ENCODE measurements at places on chromosomes 6 and 20.

DNA sequence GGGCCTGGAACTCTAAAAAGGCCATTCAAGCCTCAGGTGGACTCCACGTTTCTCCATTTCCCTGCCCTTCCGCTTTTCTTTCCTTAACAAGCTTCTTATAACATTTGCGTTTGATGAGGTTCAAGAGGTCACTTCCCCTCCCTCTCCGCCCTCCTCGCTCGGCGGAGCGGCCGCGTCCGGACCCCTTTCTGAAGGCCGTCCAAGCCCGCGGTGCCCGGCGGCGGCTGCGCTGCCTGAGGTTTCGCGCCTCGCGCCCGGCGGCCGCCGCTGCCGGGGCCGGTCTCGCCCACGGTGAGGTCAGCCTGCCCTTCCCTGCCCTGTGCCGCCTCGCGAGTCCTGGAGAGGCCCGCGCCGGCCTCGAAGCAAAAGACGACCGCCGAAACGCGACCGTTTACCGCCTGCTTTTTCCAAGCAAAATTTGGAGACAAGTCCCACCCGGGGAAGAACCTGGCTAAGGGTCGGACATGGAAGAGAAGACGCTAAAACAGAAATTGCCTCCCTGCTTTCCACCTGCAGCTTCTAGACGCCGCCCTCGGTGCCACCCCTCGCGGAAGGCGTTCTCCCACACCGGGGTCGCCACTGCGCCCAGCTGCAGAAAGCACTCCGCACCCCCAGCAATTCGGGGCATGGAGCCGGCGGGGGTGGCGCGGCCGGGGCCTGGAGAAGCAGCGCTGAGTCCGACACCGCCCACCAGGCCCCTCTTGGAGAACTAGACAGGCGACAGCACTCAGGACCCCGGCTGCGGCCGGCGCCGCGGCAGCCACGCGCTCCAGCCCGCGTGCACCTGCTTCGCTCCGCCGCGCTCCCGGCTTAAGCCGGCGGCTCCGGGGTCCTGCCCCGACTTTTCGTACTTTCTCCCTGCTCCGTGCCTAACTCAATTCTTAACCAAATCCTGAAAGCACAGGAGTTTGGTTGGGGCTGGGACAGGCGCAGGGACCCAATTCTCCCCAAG, 11.0 kb upstream of the FOXF2 start:
- no peak for DNase-seq

GRCh38 chr6:29965873-29966601, 23.7 kb downstream of the HLA-A start:
- peak; percentile 70 for DNase-seq

DNA sequence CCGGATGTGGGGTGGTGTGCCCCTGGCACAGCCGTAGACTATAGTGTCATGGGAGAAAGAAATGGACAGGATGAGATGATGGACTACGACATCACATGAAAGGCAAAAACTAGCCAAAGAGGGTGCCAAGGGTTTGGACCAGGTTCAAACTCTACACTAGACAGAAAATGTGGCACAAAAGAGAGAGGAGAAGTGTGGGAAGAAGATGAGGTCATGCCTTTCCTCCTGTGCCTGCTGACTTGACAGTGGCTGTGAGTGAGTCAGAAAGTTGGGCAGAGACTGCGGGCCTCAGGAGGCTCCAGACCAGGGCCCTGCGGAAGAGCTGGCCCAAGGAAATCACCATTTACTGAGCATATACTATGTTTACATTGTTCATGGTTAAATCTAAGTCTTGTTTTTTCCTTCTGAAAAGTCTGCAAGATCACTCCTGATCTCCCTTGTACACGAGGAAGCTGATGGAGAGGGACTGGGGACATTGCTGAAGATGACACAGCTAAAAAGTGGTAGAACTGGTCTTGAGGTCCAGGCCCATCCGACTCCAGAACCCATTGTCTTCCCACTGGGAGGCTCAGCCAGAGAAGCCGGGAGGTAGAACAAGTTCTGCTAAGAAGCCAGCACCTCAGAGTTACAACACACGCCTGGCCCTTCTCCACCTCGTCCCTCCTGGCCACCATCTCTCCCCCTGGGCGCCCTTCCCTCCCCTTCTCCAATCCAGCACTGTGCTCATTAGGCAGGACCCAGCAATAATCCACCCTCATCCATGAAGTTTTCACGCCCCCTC, 35.6 kb downstream of the CNKSR3 start:
- no peak for DNase-seq

DNA sequence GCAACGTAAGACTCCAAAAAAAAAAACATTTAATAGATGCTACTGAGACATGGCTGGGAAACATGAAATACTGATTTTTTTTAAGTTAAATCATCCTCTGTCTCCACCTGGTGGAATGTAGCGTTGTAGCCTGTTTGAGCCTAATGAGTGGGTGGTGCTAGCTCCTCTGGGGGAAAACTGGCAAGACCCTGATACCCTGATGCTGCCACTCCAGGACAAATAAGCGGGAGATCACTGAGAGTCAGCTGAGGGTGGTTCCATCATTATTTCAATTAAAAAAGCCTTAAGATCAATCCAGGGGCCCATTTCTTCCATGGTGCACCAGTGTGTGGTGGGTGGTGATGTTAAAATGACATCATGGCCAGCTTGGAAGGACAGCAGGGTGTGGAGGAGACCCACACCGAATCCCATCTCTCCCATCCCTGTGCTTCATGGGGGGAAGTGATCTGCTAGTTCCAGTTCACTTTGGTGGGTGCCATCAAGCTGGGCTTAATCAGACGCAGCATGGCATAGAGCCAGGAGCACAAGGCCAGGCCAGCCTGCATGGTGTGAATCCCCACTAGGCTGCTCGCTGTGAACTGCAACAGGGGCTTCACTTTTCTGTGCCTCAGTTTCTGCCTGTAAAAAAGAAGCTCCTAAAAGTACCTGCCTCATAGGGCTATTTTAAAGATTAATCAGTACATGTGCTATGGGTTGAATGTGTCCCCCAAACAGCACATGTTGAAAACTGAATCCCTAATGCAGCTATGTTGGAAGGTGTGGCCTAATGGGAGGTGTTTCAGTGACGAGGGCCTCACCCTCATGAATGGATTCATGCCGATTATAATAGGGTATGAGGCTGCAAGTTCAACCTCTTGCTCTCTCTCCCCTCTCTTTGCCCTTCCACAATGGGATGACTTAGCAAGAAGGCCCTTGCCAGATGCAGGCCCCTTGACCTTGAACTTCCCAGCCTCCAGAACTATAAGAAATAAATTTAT, 13.0 kb upstream of the MRPS10 start:
- no peak for DNase-seq

DNA sequence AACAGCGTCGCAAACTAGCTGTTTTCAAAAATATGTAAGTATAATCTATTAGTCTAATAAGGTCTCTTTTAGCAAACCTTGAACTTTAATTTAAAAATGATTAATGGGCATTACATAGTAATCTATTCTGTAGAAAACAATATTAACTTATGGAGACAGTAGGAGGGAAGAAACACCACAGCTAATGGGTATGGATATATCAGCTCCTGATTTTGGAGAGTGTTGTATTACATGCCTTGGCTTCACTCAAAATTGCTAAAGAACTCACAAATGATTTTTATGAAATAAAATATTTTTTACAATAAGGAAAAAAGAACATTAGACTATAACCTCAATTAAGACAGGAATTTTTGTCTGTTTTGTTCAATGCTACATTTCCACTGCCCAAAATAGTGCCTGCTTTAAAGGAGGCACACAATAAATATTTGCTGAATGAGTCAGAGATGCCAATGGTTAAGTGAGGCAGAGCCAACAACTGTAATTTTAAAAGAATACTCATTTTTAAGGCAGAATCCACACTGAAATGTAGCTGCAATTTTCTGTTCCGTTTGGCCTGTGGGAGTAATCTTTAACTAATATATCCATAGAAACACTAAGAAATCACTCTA, 15.7 kb downstream of the ATG5 start:
- DNase-seq, result no peak

- DNase-seq, result no peak
These were observed 95.8 kb upstream of the PLCB4 start for GRCh38 chr20:8972963-8973705.

DNA sequence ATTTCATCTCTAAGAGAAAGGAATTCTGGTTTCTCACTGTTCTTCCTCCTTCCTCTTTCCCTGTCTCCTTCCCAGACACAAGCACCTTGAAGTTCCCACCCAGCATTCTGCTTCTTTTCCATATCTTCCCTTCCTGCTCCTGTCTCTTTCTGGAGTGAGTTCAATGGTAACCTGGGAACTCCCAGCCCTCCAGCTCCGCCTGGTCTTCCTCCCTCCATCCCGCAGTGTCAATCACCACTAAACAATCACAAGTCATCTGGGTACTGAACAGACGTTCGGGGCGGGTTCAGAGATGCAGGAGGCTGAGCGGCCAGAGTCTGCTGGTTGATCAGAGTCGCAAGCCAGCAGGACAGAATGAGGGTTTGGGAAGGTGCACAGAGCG, 7.7 kb downstream of the TTBK1 start:
- DNase-seq, result no peak

DNA sequence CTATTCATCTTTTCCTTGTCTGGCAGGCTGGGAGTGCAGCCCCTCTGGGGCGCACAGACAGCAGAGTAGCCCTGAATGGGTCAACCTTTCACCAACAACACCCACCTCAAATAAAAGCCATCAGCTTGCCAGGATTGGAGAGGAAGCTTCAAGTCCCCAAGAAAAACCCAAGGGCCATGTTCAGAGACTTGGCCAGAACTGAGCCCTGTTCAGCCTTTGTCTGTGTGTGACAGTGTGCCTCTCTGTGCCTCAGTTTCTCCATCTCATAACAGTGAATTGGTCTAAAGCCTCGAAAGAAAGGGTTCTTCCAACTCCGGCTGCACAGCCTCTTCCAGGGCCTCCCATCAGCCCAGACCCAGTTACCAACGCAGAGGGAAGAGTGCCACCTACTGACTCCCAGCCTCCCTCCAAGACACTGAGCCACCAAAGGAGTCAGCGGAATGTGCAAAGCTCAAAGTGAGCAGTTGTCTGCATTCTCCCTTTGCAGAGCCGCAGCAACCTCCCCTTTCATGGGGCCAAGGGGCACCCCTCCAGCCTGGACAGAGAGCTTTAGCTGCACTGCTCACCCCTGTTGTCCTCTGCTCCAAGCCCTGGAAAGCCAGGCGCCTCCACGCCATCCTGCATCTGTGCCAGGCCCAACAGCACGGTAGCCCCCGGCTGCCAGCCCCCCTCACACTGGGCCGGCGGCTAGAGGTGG, 82.7 kb upstream of the TOP1 start:
- peak; percentile 41 for DNase-seq

GRCh38 chr6:159693894-159694545, 979 bp upstream of the SOD2 start:
- DNase-seq, result peak; percentile 68

DNA sequence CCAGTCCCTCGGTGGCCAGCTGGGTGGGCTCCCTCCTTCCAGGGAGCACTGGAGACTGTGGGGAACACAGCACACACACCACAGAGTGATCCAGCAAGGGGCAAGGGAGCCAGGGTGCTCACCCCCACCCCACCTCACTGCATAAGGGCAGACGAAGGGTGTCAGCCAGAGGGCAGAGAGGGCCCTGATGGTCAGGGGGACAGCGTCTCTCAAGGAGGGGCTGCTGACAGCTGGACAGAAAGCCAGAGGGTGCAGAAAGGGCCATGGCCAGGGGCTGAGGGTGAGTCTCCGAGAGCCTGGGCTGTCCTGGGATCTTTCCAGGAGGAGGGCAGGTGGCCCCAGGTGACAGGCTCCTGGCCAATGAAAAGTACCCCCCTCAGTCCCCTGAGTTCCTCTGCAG, 73.4 kb upstream of the PMEPA1 start:
- DNase-seq, result no peak

GRCh38 chr6:113779656-113780055, 77.5 kb upstream of the MARCKS start:
- DNase-seq, result no peak
